H7 (cell line): ENCODE measurements at places on chromosomes 2 and 18. TPM values are rescaled to one million over a fixed set of nuclear protein-coding genes. Genes with fewer than 3 reads are reported as not detected.

Gene XDH
- 0.59 and 1.3 TPM in 2 replicates for total RNA-seq

Gene TUBA3D
- 0.62 TPM in 1 of 2 replicates, not detected in the other for total RNA-seq

Gene OSBPL6
- 8.6 and 9.2 TPM in 2 replicates for total RNA-seq

Gene CD302
- 0.33 and 1.2 TPM in 2 replicates for total RNA-seq

Gene ACKR3
- 3.8 and 13.2 TPM in 2 replicates for total RNA-seq

Gene PRPF40A
- 157 and 261 TPM in 2 replicates for total RNA-seq

Gene MROH2A
- total RNA-seq: not detected in 2 replicates

Gene RNF152
- total RNA-seq: 8.8 and 8.9 TPM in 2 replicates

Gene TMEM200C
- 4.7 and 5.8 TPM in 2 replicates for total RNA-seq

Gene KCNE4
- not detected in 2 replicates for total RNA-seq

Gene POMC
- 4.4 and 6.4 TPM in 2 replicates for total RNA-seq

Gene MTCL1
- 16.0 and 24.6 TPM in 2 replicates for total RNA-seq

Gene IL36A
- total RNA-seq: not detected in 2 replicates

Gene IL1B
- not detected in 2 replicates for total RNA-seq

Gene POTEJ
- not detected in 2 replicates for total RNA-seq

Gene PUM2
- total RNA-seq: 35.7 and 36.2 TPM in 2 replicates

Gene EN1
- total RNA-seq: not detected in 2 replicates

Gene UNC80
- total RNA-seq: 0.17 and 0.18 TPM in 2 replicates

Gene PSMA8
- total RNA-seq: not detected in 2 replicates

Gene SPAST
- 22.7 and 31.6 TPM in 2 replicates for total RNA-seq
